Astrocyte of the hippocampus (primary cell): ENCODE measurements at places on chromosomes 12 and 14.

DNA sequence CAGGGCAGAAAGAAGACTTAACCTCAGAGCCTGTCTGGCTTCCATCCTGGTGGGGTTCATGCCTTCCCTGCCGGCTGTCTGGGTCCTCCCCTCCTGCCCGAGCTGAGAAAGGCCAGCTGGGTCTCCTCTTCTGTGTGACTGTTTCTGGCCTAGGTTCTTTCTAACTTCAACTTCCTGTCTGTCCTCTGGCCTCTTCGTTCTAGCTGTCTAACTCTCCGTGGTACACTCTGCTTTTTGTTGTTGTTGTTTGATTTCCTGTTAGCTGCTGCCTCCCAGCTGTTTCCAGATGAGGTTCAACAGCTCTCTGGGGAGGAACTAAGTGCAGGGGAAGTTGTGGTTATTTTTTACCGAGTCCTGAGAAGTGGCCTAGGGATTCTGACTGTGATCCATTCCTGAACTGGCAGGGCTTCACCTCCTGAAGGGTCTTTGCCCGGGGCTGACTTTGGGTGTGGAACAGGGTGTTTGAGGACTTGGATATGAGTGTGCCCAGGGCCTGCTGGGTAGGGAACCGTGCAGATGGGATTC lies 3.2 kb downstream of the MLXIP start:
- no peak for DNase-seq

GRCh38 chr12:112216223-112216622 lies 90.9 kb downstream of the TRAFD1 start:
- no peak for DNase-seq

DNA sequence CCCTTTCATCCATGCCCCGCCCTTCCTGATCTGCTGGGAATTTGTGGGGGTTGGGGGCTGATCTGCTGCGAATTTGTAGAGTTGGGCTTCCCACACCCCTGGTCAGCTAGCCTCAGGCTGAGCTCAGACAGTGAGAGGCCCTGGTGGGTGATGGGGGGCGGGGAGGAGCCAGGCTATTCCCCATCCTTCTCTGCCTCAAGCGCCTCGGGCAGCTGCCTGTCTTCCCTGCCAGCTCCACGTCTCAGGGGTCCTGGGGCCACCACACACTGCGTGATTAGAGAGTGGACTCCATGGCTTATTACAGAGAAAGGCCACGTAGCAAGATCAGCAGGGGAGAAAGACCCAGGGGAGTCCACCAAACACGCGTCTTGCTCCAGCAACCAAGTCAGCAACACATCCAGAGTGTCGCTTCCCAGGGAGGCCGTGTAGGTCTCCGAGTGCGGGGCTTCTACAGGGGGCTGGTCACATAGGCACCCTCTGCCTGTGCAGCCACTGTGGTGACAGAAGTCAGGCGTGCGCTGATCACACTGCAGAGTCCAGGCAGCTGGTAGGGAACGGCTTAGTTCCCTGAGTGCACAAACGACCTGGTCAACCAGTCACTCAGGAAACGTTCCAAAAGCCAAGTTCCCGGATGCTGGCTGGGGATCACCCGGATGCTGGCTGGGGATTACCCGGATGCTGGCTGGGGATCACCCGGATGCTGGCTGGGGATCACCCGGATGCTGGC lies 254.4 kb upstream of the SFSWAP start:
- DNase-seq = no peak

GRCh38 chr12:85755760-85756159 lies 80.4 kb downstream of the RASSF9 start:
- no peak for DNase-seq

GRCh38 chr12:40336573-40337199 lies 111.9 kb downstream of the LRRK2 start:
- DNase-seq = peak; percentile 13
